ENCODE measurements at places on chromosomes 12 and 14.

DNA sequence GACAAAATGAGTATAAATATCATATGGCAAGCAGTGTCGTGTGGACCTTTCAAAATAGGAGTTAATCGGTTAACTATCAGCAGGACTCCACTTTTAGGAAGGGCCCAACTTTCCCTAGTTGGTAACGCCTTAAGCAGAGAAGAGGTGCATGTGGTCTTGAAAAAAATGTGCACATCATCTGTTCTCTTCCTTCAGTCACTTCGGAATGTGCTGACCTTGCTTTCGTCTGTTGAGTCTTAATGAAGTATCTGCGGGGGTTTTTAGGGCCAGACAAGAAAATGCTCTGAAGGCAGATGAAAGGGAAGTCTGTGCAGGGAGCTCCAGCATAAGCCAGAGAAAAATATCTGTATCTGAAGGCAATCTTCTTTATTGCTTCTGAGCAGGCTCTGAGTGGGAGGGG lies 185.2 kb downstream of the AEBP2 start:
- DNase-seq: peak; percentile 80

DNA sequence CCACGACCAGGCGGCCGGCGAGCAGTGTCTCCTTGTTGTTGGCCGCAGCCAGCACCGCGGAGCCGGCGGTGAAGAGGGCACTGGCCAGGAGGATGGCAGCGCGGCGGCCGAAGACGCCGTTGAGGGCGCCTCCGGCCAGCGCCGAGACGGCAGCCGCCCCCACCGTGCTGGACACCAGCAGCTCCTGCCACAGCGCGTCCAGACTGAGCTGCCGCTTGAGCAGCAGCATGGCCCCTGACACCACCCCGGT lies 691 bp downstream of the SLC2A13 start:
- DNase-seq: no peak

DNA sequence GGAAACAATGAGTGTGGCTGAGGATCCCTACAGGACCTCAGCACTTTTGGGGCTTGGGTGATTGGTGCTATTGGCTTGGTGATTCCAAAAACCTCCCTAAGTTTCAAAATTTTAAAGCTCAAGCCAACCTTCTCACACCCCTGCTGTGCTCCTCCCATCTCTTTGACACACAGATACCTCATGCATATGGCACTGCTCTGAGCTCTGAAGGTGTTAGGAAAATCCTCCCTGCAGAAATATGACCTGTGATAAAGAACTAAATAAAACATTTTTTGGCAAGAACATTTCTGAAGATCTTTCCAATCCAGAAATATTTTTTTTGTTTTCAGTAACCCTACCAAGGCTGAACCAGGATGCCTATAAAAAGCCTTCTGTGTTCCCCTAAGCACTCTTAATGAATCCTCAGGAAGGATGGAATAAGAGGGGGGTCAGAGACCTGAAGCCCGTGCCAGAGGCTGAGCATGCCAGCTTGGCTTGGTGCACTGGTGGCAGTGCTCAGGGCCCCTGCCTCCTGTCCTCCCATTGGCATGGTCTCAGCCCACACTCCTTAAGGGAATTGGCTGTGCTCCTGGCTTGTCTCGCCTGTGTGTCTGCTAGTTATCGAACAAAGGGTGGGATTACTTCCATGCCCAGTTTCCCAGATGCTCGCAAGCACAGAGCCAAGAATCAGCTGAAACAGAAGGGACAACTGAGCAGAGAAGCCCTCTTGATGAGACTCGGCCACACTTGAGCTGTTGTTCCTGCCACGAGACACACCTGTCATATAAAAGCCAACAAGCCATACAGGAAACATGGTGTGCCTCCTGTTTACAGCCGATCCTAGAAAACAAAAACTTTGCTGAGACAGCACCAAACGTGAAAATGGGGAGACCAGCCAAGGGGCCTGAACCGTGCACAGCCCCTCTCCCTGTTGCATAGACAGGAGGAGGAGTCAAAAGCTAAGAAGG lies 132.7 kb upstream of the EEA1 start:
- no peak for DNase-seq

DNA sequence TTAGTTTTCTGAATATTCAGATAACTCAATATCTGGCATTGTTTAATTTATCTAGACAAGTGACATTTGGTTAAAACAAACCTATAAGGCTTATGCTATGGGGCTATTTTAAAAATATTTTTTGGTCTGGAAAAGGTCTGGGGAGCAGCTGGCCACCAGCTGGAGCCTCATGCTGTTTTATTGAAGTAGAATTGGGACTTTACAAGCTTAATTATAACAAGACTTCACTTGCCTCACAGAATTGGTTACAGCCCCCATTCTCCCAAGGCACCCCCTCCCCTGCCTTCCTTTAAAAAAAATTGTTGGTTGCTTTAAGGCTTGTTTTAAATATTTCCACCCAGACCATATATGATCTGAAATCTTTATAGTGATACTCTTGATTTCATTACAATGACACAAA lies 453.9 kb downstream of the ADAMTS20 start:
- DNase-seq: no peak

DNA sequence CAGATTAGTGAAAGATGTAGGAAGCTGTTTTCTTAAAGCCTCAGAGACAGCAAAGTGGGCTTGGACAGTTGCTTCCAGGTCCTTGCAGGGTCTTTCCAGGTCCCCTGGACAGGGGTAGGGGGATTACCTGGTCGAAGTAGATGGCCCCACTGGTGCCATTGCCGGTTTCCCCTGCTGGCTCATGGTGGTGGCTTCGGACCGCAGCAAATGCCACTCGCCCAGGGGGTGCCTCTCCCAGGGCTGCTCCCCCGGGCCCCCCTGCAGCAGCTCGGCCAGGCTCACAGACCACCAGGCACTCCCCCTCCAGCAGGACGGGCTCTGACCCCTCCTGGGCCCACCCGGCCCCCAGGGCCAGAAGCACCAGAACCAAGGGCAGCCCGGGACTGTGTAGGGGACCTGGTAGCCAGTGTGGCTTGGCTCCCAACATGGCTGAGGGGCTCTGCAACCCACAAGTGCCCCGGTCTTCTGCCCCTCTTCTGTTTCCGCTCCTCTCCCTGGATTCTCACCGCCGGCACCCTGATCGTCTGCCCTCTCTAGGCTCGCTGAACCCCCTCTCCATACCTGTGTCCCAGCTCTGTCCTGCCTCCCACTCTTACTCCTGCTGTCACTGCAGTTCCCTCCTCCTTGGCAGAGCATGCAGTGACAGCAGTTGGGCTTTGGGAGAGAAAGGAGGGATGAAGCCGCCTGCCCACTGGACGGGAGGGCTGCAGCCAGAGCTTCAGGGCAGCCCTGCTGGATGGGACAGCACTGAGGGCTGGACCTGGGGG lies 657 bp downstream of the CBLN3 start:
- no peak for DNase-seq

GRCh38 chr12:123121670-123122069 lies 29.2 kb downstream of the PITPNM2 start:
- DNase-seq: no peak

DNA sequence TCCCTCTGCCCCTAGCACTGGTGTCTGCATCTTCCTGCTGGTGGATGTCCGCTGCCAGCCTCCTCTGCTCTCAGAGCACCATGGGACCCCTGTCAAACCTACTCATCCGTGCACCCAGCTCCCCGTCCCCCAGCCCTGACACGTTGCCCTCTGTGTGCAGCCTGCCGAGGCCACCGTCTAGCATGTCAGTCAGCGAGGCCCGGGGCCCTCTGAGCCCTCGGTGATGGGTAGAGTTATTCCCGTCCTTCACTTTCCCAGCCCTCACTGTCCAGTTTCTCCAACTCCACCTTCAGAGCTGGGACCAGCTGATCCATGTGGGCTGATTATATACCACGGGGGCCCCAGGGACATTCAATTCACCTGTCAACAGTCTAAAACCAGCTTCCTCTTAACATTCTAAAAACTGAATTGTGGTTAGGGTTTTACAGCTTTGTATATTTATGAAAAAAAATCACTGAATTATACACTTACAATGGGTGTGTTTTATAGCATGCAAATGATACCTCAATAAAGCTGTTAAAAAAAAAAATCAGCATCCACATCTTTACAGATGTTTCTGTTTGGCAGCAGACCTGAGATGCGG lies 61.3 kb downstream of the CCDC88C start:
- DNase-seq: no peak

DNA sequence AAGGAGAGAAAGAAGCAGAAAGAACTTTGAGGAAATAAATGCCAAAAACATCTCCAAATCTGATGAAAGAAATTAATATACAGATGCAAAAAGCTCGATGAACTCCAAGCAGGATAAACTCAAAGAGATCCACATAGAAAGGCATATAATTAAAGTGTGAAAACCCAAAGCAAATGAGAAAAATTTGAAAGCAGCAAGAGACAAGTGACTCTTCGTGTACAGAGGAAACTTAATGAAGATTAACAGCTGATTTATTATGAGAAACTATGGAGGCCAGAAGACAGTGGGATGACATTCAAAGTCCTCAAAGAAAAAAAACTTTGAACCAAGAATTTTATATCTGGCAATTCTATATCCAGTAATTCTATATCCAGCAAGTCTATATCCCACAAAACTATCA lies 163.0 kb upstream of the TMCC3 start:
- no peak for DNase-seq

DNA sequence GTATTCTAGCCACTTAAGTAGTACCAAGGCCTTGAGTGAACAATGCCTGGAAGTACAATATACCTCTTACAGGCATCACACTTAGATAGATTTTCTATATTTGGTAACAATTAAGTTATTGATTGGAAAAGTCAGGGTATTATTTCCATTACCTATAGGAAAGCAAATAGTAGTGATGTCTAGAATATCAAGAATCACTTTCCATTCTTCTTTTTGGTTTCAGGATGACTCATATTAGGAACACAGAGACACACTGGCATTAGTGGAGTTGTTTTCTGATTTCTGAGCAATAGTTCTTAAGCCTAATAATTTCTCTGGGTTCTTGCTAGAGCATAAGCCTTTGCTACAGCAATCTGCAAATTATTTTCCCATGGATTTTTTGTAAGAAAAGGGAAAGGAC lies 1640.0 kb upstream of the SEL1L start:
- DNase-seq: no peak

DNA sequence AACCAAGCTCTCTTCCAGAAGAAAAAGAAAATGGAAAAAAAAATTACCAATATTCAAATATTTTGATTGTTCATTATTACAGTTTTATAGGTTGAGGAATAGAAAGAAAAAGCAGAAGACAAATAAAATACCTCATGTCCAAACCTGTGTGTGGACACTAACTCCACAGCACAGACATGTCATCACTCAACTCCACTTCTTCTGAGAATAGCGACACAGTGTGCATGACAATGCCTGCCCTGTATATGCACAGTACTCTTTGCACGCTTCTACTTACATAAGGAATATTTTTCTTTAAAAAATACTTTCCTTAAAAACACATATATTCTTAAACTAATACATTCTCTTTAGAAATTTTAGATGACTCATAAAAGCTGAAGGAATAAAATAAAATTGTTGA lies 81.1 kb downstream of the HMGA2 start:
- no peak for DNase-seq

DNA sequence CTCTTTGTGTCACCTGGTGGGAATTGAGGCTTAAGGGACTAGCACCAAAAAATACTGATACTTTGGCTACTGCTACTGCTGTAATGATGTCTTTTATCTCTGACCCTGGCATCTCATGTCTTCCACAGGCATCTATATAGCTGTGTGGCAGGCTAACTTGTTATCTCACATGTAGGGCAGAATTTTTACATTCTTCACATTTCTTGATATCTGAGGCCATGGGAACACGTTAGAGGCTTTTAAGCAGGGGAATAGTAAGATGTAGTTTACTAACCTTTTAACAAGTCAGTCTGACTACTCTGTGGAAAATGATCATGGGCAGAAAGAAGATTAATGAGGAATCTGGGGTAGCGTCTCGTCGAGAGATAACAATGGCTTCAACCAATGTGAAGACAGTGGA lies 498.4 kb downstream of the PCNX1 start:
- DNase-seq: no peak

GRCh38 chr12:18261273-18261672 lies at the start of gene PIK3C2G:
Gene PIK3C2G (plus strand): TSS chr12:18261518. CDS start chr12:18282082, 20,564 bp downstream.
- no peak for DNase-seq

DNA sequence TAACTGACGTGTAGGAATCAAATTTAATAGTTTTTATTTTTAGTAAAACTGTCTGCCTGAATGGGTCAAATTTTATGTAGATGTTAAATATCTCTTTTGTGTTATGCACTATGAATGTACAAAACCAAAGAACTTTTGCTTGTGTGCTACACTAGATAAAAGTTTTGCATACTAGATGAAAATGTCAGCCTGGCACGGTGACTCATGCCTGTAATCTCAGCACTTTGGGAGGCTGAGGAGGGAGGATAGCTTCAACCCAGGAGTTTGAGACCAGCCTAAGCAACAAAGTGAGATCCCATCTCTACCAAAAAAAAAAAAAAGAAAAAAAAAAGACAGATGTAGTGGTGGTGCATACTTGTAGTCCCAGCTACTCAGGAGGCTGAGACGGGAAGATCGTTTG lies 11.1 kb downstream of the AEBP2 start:
- DNase-seq: no peak

DNA sequence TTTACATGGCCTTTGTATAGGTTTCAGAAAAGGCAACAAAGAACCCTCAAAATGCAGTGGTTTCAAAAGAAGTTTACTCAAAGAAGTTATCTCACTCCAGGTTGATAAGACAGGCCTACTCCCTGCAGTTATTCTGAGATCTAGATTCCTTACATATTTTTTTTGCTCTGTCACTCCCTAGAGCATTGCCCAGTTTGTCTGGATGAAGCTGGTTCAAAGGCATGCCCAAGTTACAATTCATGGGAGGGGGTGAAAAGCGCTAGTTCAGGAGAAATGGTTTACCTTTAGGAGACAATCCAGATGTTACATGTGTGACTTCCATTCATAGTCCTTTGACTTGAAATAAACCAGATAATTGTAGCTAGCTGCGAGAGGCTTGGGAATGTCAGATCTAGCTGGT lies 115.0 kb downstream of the TPH2 start:
- peak; percentile 5 for DNase-seq

- no peak for DNase-seq
These were observed 864.2 kb downstream of the TRHDE start for GRCh38 chr12:73136386-73136785.

GRCh38 chr14:23365036-23365731 lies at the start of gene EFS:
Gene EFS (minus strand): TSS chr14:23365172. CDS start chr14:23365025, 147 bp downstream.
- peak; percentile 44 for DNase-seq

Data from fibroblast of skin of abdomen (primary cell).